AG09309 (cell line): ENCODE measurements at places on chromosomes 1 and 21.

DNA sequence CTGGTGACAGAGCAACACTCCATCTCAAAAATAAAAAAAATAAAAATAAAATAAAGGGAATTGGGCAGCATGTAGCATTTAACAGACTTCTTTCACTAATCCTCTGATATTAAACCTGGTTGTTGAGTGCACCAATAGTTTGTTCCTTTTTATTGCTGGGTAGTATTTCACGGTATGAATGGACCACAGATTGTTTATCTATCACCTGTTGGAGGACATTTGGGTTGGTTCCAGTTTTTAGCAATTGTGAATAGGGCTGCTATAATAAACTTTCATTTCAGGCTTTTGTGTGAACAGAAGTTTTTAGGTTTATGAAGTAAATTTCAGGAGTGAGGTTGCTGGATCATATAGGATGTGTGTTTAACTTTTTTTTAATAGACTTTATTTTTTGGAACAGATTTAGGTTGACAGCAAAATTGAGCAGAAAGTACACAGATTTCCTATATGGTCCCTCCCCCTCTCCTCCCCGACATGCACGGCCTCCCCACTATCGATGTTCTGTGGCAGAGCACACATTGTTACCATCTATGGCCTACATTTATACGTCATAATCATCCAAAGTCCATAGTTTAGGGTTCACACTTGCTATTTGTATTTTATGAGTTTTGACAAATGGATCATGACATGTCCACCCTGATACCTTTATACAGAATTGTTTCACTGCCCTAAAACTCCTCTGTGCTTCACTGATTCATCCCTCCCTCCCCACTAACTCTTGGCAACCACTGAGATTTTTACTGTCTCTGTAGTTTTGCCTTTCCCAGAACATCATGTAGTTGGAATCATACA, 66.1 kb upstream of the TMPRSS2 start:
- DNase-seq = no peak

DNA sequence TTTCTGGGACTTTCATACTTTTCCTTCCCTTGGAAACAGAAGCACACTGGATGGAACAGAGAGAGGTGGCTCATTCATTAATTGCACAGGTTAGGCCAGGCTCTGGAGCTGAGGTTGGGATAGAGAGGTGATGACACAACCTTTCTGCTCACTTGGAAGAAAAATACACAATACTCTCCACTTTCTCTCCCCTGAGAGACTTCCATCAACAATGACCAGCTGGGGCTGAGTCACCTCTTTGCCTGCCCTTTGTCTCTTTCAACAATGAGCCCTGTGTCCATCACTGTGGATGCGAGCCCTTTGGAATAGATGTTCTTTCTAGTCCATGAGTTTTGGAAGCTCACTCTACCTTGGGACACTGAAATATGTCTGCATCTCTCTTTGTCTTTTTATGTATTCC, 43.1 kb downstream of the ATP2B4 start:
- DNase-seq = no peak

- DNase-seq = no peak
These were observed 137.6 kb upstream of the NBPF11 start for GRCh38 chr1:148289647-148290046.

GRCh38 chr1:198639671-198640143, 867 bp downstream of the PTPRC start:
- DNase-seq = no peak

DNA sequence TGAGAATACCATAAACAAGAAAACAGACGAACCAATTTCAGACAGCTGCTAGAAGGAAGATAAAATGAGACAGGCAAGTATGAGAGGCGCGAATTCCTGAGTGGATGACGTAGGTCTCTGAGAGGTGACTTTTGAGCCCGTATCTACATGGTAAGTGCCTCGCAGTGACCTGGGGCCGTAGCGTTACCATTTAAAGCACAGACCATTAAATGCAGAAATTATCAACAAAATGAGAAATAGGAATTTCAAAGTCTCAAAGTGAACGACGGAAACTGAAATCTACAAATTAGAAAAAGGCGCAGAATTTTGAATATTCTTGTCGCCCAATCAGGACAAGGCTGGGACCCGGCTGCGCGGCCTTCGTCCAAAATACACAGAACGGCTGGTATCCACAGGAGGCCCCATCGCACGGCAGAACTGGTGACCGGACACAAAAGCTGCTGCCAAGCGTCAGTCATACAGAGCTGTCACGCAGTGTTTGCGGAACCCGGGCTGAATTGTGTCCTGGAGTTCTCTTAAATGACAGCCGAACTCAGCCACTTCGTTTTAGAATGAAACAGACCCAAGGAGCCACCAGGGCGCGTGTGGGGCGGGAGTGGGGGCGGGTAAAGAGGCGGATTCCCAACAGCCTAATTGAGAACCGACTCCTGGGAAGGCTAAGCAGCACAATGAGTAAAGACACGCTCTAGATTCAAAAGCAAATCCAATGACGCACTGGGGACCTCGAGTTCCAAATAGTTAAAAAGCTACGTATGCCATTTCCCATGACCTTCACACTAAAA, 13.8 kb upstream of the BOLA1 start:
- no peak for DNase-seq

DNA sequence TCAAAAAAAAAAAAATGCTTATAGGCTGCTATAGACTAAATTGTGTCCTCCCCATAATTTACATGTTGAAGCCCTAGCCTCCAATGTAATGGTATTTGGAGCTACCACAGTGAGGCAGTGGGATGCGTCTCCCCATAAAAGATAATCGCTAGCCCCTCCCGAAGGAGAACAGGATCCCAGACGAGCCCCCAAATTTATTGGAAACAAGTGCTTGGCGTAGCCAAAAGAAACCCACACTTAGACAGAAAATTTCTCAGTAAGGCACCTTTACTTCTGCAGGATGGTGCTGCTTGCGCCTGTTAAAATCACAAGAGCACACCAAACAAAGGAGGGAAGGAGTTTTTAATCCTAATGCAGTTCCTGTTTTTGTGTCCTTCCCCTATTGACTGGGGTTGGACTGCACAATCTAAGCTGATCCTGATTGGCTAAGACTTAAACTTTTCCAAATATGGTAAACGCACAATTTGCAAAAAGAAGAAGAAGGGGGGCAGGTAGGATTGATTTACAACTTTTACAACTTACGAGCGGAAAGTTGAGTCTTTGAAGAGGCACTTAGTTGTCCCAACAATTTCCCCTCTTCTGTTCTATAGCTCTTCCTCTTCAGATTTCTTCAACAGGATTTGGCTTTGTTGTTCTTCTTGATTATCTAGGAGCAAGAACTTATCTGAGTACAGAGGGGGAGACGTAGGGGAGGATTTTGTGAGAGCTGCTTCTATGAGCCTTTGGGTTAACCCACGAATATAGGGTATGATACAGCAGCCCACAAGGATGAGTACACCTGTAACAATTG, 3.0 kb upstream of the IPP start:
- DNase-seq = no peak
